ENCODE measurements at places on chromosomes 3 and 15.

DNA sequence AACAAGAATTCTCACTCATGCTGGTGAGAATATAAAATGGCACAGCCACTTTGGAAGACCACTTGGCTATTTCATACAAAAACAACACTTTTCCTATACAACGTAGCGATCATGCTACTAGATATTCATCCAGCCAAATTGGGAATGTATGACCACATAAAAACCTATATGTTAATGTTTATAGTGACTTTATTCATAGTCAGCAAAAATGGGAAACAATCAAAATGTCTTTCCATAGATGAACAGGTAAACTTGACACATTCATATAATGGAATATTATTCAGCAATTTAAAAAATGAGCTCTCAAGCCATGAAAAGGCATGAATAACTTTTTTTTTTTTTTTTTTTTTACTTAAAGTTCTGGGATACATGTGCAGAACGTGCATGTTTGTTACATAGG, 445.2 kb downstream of the ZBBX start:
- DNase-seq = no peak

DNA sequence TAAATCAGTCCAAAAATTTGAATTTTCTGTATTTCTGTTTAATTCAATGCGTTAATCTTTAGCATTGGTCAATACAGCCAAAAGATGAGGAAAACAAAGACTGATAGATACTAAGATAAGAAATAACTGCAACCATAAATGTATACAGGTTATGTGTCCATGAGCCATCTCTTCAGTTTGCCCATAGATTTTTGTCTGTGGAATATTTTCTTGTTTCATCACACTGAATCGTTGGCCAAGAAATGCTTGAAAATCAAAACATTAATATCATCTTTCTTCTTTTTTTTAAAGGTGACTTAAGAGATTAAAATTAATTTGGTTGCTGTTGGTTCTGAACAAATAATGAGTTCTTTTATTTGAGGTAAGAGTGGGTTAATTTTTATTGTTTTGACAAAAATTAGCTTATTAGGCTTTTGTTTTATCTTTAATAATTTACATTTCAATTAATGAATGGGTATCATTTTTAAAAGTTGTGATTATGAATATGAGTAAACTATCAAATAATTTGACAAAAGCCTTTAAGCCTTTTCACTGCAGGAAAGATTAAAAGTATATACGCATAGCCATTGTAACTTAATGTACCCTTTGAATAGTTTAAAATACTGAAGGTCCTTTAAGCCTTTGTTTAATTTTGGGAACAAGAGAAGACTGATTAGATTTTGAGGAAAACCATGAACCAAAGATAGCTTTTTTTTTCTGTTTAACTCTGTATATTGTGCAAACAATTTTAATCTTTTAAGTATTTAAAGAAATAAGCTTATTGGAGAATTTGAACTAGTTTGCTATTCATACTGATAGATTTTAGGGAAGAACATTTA, 14.7 kb upstream of the CHD2 start:
- DNase-seq = no peak

- no peak for DNase-seq
Measured at GRCh38 chr3:69092030-69092516, 7.3 kb downstream of the ARL6IP5 start.

DNA sequence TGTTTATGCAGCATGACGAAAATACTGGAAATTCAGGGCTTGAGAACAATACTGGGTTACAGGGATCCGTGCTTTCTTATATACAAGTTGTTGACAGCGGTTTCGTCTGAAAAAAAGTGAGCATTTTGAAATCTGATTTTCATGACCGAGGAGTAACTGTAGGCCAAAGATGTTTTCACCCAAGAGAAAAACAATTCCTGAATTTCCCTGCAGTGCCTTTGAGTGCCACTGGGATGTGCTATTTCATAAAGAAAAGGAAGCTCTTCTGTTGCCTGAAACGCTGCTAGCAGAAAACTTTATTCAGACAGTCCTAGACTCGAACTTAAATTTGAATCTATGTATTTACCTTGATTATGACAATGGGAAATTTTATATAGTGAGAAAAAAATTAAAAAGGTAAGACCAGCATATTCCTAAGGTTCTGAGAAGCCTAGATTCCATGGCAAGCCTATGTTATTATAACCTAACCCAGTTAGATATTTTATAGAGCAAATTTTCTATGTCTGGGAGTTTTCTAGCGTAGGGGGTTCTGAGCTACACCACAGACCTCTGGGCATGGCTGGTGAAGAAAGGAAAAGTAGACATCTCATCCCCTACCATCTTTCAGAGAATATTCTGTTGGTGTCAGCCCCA, 30.2 kb downstream of the KCNAB1 start:
- DNase-seq = peak; percentile 52

GRCh38 chr3:41986561-41986960, 24.7 kb upstream of the ULK4 start:
- DNase-seq = no peak

- DNase-seq = no peak
Measured at GRCh38 chr3:190338717-190339116, 16.5 kb upstream of the CLDN1 start.

- no peak for DNase-seq
Measured at GRCh38 chr3:148074946-148075345, 622.8 kb upstream of the AGTR1 start.

- no peak for DNase-seq
Measured at GRCh38 chr15:89341316-89342005, 6.8 kb upstream of the POLG start.

- peak; percentile 9 for DNase-seq
Measured at GRCh38 chr3:189276444-189277219, 104.9 kb downstream of the TPRG1 start.

- no peak for DNase-seq
Measured at GRCh38 chr15:34335176-34336032, 2.2 kb downstream of the SLC12A6 start.

- no peak for DNase-seq
Measured at GRCh38 chr3:58175187-58175436, 35.7 kb downstream of the DNASE1L3 start.

DNA sequence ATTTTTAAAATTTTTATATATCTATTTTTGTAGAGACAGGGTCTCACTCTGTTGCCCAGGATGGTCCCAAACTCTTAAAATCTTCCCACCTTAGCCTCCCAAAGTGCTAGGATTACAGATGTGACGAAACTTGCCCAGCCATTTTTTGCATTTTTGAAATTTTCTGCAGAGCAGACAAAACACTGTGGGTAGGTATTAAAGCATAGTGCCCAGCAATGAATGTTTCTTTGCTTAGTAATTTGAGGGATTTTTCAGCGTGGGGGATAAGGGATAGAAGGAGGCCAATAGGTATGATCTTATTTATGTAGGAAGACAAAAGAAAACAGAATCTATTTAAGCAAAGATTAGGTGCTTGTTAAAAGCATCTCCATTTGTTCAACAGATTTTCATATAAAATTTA, 446.8 kb upstream of the DPH6 start:
- DNase-seq = no peak

- DNase-seq = no peak
Measured at GRCh38 chr3:62238431-62238830, 134.9 kb downstream of the FEZF2 start.

GRCh38 chr15:27077790-27078189, 106.8 kb downstream of the GABRG3 start:
- no peak for DNase-seq

DNA sequence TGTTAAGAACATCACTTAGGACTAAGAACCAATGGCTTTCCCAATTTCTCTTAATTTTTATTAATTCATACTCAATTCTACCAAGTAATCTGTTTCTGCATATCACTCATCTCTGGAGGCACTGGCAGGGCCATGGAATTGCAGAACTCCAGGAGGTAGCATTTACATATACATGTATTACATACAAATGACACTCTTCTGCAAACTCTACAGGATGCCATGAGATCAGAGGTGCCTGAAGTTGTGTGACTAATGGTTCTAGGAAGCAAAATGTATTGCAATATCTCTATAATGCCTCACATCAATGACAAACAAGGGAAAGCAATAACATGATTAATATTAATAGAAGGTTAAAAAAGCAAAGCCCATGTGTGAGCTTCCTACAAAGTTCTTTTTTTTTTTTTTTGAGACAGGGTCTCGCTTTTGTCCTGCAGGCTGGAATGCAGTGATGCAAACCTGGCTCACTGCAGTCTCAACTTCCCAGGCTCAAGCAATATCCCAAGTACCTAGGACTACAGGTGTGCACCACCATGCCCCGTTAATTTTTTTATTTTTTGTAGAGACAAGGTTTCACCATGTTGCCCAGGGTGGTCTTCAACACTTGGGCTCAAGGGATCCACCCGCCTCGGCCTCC, 33.0 kb downstream of the DENND6A start:
- DNase-seq = no peak

- DNase-seq = no peak
Measured at GRCh38 chr3:114498539-114499370, 204.9 kb downstream of the TIGIT start.

DNA sequence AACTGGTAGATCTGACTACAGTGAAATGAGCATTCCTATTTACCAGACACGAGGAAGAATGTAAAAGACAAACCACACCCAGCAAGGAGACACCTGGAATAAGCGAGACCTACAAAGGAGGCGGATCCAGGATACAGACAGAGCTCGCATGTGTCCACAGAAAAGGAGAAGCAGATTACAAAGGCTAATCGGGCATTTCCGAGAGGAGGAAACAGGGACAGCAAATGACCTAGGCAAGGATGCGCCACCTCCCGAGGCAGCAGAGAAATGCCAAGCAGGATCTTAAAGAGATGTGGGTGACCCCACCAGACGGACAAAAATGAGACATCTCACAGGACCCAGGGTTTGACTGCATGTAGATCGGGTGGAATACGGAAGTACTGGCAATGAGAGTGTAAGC, 63.2 kb upstream of the IQSEC1 start:
- DNase-seq = peak; percentile 5

GRCh38 chr15:81740416-81740815, 305.4 kb downstream of the MEX3B start:
- DNase-seq = no peak

DNA sequence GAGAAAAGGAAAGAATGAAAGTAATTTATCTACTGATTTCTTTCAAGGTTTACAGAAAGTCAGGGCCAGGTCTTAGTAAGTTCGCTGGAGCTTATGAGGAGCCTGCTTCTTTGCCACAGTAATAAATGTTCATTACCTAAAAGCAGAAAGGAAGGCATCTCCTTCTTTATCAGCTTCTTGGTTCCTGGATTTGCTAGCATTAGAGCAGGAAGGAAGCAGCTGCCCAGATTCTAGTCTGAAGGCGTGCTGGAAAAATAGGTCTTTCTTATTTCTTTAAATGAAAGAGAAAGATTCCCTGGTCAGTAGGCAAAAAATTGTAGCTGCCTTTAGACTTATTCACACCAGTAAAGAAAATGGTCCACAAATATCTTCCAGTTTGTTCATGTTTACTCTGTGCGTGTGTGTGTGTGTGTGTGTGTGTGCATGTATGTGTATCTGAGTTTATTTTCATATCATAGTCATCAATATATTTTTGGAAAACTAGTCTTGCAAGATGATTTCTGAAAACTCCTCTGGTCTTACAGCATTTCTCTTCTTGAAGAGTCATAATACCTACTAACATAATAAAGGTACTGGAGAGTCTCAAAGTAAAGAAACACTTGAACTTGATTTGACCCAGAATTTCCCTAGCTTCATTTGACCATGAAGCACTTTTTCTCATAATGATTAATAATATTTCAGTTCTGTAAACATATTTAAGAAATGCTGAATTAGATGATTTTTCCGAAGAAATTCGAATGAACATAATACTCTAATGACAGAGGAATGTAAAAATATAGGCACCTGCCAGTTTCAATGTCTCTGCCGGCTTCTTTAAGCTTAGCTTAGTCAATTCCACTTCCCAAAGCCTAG, 255.3 kb upstream of the ZPLD1 start:
- no peak for DNase-seq

DNA sequence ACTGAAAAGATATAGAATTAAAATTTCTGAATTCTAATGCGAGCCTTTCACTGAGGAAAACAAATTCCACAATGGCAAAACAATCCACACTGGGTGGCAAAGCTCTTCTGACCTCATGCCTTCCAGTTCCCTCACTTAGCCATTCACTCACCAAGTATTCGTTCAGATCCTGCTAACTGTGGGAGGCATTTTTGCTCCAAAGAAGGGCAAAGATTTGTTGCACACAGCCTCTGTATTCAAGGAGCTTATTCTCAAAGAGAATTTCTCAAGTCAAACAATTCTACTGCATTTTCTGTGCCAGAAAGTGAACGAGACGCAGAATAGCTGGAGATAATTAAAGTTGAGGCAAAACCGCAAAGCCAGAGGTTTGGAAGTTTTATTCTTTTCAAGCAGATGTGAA, 77.3 kb downstream of the CPNE4 start:
- DNase-seq = no peak

- no peak for DNase-seq
Measured at GRCh38 chr3:25531971-25532370, 103.9 kb downstream of the RARB start.

DNA sequence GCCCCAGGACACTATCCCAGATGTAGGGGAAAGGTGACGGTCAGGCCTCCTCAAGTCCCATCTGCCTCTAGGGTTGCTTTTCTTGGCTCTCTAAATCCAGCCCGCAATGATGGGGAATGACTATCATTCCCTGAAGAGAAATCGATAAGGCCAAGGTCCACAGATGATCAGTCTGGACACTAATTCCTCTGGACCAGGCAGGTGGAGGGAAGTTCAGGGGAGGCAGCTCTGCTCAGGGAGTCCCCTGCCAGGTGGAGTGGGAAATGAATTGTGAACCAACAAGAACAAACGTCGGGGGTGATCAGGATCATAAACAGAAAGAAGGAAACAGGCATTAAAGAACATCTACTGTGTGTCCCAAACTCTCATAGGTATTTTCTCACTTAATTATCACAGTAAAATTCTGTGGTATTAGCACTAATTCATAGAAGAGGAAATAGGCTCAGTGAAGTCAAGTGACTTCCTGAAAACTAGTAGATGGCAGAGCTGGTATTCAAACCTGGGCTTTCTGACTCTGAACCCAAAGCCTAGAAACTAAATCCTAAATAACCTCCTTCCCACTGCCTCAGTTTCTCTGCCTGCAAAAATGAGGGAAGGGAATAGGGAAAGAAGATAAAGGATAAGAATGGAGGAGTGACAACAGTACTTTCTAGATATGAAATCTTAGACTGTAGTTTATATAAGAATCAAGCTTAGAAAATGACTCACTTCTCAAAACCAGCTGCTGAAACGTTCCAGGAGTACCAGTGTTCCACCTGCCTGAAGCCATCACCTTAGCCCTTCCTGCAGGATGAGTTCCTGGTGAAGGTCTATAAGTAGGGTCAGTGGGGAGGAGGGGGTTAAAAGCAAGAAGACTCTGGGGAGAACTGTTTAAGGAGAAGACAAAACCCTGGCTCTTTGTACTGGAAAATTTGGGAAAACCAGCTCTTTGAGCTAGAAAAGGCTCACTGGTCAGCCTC, 7.5 kb downstream of the BMF start:
- no peak for DNase-seq
